ENCODE measurements at places on chromosomes 5 and 9. TPM values are rescaled to one million over a fixed set of nuclear protein-coding genes. Genes with fewer than 3 reads are reported as not detected.

DNA sequence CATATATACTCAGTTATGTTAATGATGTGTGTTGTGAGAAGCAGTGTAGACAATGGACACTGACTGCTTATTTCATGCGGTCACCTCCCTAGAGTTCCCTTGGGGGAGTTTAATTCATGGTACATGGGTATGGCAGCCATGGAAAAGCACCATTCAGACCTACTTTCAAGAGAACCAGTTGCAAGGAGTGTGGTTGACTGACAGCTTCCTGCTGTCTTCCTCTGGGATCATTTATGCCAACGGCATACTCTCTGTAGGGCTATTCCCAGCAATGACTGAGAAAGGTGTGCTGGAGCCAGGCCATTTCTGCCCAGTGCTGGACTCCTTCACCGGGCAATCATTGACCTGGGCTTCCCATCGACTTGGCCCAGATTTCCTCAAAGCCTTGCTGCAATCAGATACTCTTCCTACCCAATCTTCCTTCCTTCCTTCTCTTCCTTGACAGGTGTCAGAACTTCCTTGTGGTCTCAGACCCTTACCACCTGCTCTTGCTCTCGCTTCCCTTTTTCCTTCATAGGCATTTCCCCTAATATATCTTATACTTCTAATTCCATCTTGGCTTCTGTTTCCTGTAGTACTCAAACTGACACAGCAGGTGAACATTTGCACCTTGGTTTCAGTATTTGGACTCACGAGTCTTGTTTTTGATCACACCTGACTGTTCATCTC, 3.4 kb upstream of the CLINT1 start:
- no peaks in the 10 kb centered on the region for H3K36me3 ChIP-seq
- H3K27ac ChIP-seq: no peak overlapping the region
- DNase-seq: no peak
- no peaks in the 10 kb centered on the region for H3K27me3 ChIP-seq

DNA sequence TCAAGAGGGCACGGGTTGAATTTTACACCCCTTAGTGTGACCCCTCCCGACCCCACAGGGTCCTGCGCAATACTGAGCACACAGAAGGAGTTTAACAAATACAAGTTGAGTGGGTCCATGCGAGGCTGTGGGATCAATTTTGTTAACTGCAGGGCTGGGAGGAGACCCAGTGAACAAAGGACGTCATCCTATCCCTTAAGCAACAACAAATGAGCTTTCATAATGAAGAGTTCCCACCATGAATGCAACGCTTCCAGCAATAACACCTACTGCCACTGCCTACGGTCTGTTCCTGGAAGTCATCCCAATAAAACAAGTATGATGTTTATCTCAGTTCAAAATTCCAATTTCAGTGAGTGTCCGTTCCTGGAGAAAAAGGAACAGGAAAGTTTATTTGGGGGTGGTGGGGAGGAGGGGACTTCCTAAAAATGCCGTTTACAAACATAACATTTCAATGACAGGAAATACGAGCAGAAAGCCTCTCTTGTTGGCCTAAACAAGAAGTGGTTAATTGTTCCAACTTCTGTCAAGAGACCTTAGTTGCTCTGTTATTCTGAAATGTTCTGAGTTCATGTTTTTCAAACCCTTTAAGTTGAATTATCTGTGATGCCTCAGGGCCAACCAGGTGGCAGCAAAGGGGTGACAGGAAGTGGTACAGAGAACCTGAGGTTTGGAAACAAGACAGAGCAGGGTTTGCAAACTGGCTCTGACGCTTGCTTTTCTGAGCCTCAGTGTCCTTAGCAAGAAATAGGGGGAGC, 65.8 kb upstream of the PLPP6 start:
- no peak overlapping the region for H3K4me3 ChIP-seq
- H3K36me3 ChIP-seq: no peaks in the 10 kb centered on the region
- H3K4me1 ChIP-seq: peaks cover under 1% of the 10 kb centered on the region

GRCh38 chr9:20636888-20637440, 14.7 kb upstream of the MLLT3 start:
- no peak for DNase-seq
- no peak overlapping the region for H3K27ac ChIP-seq
- no peak overlapping the region for H3K4me3 ChIP-seq
- H3K27me3 ChIP-seq: no peaks in the 10 kb centered on the region
- no peaks in the 10 kb centered on the region for H3K36me3 ChIP-seq
- no peaks in the 10 kb centered on the region for H3K4me1 ChIP-seq

GRCh38 chr5:36151434-36152323, at the start of the genes LMBRD2 and SKP2:
TSS of gene LMBRD2 (minus strand) at chr5:36151887. CDS start at chr5:36143349, 8,538 bp downstream.
TSS of gene SKP2 (plus strand) at chr5:36152111. CDS start at chr5:36152263, 152 bp downstream.
- peak within 1 kb of the TSS; percentile 62 for H3K27ac ChIP-seq
- peak; percentile 97 for DNase-seq
- peaks cover 4% of the 10 kb centered on the region for H3K36me3 ChIP-seq
- H3K4me1 ChIP-seq: peaks cover 28% of the 10 kb centered on the region
- no peaks in the 10 kb centered on the region for H3K27me3 ChIP-seq

The TAF11L2 gene
- not detected for total RNA-seq

- peak overlapping the region; percentile 33 for H3K27ac ChIP-seq
- no peak for DNase-seq
- no peak overlapping the region for H3K4me3 ChIP-seq
- H3K4me1 ChIP-seq: no peaks in the 10 kb centered on the region
These were observed 7.4 kb downstream of the TRAF1 start for GRCh38 chr9:120918931-120919842.

The CER1 gene
- total RNA-seq: not detected

- no peak for DNase-seq
- H3K4me3 ChIP-seq: no peak overlapping the region
- no peaks in the 10 kb centered on the region for H3K27me3 ChIP-seq
- H3K4me1 ChIP-seq: peaks cover 3% of the 10 kb centered on the region
- H3K27ac ChIP-seq: no peak overlapping the region
- H3K36me3 ChIP-seq: no peaks in the 10 kb centered on the region
These were observed 47.0 kb downstream of the SEMA6A start for GRCh38 chr5:116527582-116527981.

DNA sequence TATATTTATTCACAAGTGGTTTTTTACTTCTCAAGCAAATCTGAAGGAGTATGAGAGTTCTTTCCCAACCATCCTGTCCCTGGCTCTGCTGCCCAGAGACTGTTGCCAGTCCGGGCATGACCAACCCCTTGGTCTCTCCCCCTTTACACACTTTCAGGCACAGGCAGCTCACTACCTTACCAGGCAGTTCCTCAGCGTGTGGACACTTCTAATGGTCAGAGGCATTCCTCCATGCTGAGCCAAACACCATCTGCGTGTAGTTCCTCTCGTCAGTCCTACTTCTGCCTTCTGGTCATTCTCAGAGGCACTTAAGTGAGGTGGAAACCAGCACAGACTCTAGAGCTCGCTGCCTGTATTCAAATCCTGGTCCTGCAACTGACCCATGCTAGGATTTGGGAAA, 56.1 kb downstream of the TSTD2 start:
- no peaks in the 10 kb centered on the region for H3K27me3 ChIP-seq
- H3K4me3 ChIP-seq: no peak overlapping the region
- peaks cover 5% of the 10 kb centered on the region for H3K4me1 ChIP-seq
- H3K36me3 ChIP-seq: no peaks in the 10 kb centered on the region

GRCh38 chr9:110954822-110955291, 83.4 kb downstream of the LPAR1 start:
- no peak overlapping the region for H3K4me3 ChIP-seq
- DNase-seq: no peak
- no peaks in the 10 kb centered on the region for H3K4me1 ChIP-seq
- no peak overlapping the region for H3K27ac ChIP-seq

The INSL4 gene
- total RNA-seq: not detected

GRCh38 chr9:83247732-83248131, 184.8 kb upstream of the RASEF start:
- no peak overlapping the region for H3K4me3 ChIP-seq
- no peak for DNase-seq
- H3K36me3 ChIP-seq: no peaks in the 10 kb centered on the region
- no peaks in the 10 kb centered on the region for H3K27me3 ChIP-seq

The ABL1 gene
- total RNA-seq: 11.2 TPM

The ANXA2R gene
- 2.0 TPM for total RNA-seq

DNA sequence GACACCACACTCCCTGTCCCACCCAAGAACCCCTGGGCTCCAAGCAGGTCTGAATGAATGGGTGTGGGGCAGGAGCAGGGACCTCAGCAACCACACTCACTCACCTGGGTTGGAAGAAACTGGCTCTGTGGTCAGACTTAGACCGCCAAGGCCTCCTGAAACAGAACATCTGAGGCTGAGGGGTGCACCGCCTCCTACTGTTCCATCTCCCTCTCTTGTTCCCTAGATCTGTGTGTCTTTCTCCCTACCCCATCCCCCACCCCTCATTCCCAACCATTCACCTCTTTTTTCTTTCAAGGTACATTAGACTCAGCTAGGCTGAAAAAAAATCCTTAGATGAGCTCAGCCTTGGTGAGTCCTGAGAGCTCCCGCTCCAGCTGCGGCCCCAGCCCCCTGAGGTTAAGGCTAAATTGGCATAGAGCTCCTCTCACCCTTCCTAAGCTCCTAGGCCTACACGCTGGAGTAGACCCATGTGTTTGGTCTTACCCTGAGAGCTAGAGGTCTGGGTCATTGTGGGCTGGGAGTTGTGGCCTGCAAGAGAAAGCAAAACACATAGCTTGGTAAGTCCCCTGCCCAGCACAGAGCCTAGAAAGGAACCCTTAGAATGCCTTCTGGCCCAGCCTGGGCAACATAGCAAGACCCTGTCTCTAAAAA, 4.8 kb downstream of the ECSCR start:
- no peak for DNase-seq
- no peaks in the 10 kb centered on the region for H3K27me3 ChIP-seq
- no peak overlapping the region for H3K27ac ChIP-seq
- H3K4me1 ChIP-seq: no peaks in the 10 kb centered on the region
- H3K4me3 ChIP-seq: no peak overlapping the region

The GRIN3A gene
- total RNA-seq: under 0.01 TPM

DNA sequence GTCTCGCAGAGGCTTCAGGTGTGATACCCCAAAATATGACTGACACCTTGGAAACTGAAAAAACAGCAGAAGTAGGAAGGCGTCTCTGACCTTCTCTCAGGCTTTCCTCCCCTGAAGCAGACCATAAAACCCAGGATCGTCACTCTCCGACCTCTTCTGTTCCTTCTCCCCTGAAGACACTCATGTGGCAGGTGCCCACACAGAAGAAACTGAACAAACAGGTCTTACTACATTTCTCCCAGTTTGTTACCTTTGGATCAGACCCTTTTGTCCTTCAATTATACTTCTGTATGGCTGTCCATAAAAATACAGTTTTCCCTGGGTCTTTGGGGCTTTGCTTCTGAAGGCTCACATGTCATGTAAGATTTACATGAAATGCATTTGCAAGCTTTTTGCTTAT, 10.3 kb upstream of the PRUNE2 start:
- no peak overlapping the region for H3K27ac ChIP-seq

The EGFLAM gene
- total RNA-seq: 1.8 TPM

Data from liver (tissue), 10 donors.